T-helper 1 cell (primary cell): ENCODE measurements at places on chromosomes 16 and 17.

DNA sequence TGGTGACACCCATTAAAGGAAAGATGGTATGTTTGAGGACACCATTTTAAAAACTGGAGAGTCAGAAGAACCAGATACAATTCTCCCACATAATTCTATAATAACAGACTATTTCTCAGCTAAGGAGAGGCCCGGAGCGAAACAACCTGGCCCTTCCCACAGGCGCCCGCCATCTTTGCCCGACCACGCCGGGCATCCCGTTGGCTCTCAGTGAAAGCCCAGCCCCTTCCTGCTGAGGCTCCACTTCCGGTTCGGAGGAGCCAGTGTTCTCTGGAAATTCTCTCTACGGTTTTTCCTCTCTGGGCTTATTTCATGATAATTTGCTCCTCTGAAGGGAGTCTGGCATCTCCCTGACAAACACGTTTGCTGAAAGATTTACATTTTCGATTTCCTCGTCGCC is 175.7 kb downstream of the AXIN2 start:
- no peak for DNase-seq

DNA sequence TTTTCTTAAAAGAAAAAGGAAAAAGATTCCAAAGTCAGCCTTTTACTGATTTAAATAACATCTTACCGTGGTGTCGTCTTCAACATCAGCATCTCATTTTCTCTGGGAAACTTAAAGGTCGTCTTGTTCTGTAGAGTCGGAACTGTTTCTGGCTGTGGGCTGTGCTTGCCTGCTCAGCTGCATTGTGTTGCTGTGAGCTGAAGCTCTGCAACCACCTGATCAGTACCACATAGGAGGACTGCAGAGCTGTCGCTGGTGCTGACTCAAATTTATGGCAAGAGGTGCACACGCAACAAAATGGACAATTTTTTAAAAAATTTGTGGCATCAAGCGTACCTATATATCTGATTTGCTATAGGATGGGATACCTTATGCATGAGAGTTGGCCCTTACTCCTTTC is at the start of gene OMG:
TSS of gene OMG (minus strand) at position 150 of the 400 bp plus-strand sequence. CDS start 908 bp downstream, outside the sequence.
- no peak for DNase-seq

GRCh38 chr17:1188812-1189504 is 9.2 kb upstream of the ABR start:
- DNase-seq = no peak

- no peak for DNase-seq
These were observed 32.1 kb upstream of the SMURF2 start for GRCh38 chr17:64694207-64694606.
